ENCODE measurements at places on chromosomes 6 and 20.

DNA sequence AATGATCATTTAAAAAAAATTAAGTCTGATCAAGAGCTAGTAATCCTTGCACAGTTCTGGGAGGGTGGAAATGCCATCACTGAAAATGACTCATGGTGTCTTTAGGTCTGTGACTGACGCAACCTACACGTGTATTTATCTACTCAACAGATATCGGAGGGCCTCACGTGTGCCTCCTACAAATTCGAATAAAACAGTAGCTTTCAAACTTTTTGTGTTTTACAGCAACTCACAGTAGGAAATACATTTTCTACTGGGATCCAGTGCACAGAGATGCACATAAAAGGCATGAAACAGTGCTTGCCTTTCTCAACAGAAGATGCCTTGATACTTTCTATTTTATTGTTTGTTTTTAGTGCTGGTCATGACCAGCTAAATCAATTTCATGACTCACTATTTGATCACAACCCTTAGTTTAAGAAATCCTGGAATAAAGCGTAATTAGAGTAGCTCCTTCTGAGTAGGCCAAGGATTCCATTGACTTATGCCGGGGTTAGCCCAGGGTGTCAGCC lies 210.0 kb upstream of the SNX9 start:
- peak; percentile 73 for DNase-seq

GRCh38 chr6:137227871-137228302 lies 8.7 kb upstream of the IFNGR1 start:
- no peak for DNase-seq

DNA sequence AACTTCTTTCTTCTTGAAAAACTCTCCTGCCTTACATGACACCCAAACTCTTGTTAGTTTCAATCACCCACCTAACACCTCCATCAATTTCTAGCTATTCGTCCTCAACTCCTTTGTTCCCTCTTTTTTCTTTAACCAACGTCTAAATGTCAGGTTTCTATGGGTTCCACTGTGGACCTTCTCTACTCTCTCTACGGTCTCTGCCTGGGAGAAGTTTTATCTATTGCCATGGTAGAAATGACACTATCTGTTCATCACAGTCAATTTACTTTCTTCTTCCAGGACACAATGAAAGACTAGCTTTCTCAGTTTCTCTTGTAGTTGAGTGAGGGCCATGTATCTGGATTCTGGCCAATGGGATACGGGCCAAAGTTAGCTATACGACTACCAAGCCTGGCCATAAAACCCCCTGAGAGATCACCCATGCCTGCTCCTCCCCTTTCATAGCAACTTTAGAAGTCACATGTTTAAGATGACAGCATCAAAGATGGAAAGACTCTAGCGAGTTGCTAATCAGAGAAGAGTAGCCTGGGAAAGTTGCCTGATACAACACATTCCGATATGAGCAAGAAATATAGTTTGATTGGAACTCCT lies 17.9 kb downstream of the RNGTT start:
- DNase-seq, result no peak

DNA sequence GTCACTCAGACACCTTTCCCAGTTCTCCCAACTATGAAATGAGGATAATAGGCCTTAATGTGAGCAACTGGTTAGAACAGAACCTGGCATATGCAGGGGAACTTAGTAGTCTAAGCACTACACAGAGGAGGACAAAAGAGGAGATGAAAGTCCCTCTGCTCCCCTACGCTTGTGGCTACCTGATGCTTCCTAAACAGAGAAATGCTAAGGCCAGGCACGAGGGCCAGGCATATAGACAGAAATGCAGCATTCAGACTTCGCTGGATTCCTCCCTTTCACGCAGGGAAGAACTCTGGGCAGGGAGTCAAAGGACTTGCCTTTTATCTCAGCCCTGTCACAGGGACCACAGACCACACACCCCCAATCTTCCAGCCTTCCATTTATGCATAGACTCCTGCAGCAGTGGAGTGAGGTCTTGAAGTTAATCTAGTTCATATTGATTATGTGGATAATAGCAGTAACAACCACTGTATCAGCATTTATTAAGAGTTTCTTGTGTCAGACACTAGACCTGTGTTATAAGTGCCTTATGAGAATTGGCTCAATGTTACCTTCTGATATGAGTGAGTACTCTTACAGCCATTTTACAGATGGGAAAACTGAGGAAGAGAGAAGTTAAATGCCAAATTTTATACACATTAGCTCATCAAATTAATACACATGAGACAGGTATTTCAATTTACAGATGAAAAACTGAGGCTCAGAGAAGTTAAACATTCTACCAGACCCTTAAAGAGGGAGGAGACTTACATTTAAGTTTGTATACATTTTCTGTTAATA lies 27.0 kb upstream of the TRAF3IP2 start:
- DNase-seq, result no peak

GRCh38 chr6:16739329-16739801 lies 21.9 kb downstream of the ATXN1 start:
- no peak for DNase-seq

Data from LHCN-M2 (cell line).